ENCODE measurements at places on chromosomes 4 and X.

- DNase-seq = no peak
Measured at GRCh38 chrX:16063141-16063540, 60.2 kb upstream of the GRPR start.

DNA sequence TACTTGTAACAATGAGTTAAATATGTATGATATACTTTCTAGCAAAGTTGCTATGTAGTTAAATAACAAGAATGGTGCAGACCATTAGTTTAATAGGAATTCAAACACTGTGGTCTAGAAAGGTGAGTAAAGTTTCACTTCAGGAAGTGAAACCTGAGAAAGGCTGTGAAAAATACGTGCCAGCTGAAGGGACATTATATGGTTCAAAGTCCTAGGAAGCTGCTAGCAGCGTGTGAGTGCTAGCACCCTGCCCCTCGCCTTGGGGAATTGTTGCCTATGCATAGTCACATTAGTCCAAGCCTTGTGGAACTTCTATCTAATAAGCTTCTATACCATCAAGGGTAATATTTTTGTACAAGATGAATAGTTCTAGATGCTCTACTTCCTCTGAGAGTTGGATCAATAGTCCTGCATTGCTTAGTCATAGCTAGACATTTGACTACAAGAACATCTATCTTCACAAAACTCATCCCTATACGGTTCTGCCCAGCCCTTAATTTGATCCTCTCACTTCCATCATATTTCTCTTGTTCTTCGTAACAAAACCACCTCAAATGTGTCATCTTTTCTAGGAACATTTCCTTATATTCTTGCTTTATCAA is 45.8 kb upstream of the ARSJ start:
- no peak for DNase-seq

DNA sequence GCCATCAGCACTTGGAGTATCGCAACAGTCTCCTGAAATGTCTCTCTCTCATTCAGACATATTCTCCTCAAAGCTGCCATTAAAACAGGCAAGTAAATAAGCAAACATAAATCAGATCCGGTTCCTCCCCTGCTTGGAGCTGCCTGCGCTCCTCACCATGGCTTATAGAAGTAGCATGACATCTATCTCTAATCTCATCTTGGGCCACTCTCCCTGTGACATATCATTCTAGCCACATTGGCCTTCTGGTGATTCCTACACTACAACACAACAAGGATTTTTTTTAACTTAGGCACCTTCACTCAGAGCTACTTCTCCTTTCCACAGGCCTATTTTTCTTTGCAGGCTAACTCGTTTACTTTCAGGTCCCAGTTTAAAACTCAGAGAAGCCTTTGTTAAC is 387.9 kb downstream of the ARHGAP24 start:
- no peak for DNase-seq

DNA sequence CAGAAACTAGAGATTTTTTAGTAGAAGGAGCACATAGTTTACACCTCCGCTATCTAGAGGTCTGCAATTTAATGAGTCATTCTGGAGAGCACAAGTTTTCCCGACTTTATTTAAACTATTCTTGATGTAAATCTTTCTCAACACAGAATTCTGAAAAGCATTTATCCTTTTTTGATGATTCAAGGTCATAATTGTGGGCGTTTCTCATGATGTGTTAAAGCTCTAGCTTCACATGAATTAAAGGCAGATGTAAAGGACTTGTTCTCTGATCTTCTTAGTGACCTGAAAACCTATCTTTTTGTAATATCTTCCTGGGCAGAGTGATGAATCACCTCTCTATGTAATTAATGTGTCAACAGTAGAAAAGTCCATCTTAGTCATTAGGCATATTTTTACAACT is 128.8 kb downstream of the COMMD8 start:
- no peak for DNase-seq

DNA sequence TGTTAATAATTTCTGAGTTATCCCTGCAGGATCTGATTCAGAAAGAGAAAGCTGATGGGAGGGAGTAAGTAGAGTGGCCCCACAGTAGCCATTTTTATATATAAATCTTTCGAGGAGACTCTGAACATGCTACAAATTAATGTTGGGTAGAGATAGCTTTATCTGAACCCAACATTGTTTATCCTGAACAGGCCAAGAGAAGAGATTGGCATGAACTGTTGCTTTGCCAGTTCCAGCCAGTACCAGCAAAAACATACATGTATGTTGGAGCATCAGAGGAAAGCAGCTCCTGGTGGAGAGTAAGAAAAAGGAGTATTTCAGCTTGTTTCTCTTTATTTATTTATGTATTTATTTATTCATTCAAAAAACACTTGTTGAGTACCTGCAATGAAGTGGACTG is 1.6 kb downstream of the MAOA start:
- DNase-seq = no peak

DNA sequence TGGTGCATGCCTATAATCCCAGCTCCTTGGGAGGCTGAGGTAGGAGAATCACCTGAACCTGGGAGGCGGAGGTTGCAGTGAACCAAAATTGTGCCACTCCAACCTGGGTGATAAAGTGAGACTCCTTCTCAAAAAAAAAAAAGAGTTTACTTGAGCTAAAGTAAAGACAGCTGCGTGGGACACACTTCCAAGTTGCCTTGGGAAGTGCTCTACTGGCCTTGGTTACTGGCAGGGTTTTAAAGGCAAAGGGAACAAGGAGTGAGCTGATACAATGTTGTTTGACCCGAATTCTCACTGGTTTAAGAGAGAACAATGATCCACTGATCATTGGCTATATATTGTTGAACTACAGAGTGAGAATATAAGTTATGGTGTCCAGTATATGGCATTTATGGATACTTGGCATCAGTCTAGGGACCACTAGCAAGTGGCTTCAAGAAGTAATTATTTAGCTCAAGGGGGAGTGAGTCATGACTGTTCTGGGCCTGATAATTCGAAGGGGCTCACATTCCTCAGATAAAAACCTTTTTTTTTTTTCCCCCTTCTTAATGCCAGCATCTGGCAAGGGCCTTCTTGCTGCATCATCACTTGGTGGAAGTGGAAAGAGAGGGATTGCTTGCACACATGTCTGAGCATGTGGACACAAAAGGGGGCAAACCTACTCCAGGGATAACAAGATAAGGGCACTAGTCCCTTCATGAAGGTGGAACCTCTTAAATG is 32.3 kb downstream of the GRK4 start:
- no peak for DNase-seq

DNA sequence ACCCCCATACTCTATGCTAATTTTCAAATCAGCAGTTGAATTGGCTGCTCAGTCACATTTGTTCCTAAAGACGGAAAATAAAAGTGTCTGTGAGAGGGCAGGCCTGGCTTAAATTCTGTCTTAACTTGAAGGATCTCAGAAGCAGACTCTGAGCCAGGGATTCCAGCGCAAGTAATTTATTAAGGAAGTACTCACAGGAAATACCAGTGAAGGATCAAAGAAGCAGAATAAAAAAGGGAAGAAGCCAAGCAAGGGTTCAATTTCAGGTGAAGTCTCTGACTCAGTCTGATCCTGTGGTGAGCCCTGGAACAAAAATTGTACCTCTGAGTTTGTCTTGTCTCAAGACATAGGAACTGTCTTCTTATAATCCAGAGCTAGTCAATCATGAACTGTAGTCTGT is 52.2 kb downstream of the IL1RAPL1 start:
- DNase-seq = no peak

Measured in CD4-positive, alpha-beta T cell treated with Interleukin-17A for 4 hours (primary cell).